ENCODE measurements at places on chromosomes 1 and 21.

DNA sequence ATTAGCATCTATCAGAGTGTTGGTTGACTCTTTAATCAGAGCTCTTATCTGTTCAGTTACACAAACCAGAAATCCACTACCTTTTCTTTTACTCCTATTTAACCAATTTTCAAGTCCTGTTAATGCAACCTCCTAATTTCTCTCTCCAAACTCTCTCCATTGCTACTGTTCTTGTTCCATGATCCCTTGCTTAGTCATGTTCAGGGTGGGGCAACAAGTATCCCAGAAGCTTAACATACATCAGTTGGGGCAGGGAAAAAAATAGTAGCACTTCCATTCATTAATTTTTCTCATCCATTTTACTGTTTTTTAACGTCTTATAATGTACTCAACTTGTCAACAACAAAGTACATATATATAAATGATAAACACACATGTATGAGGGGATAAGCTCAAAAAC is 111.2 kb upstream of the LBR start:
- no peak for DNase-seq

- no peak for DNase-seq
These were observed 3.7 kb upstream of the SF3B4 start for GRCh38 chr1:149931212-149931790.

- DNase-seq = no peak
These were observed 144.0 kb downstream of the CNIH3 start for GRCh38 chr1:224760163-224760562.

GRCh38 chr21:46544824-46545223 is 60.1 kb downstream of the S100B start:
- DNase-seq = no peak

DNA sequence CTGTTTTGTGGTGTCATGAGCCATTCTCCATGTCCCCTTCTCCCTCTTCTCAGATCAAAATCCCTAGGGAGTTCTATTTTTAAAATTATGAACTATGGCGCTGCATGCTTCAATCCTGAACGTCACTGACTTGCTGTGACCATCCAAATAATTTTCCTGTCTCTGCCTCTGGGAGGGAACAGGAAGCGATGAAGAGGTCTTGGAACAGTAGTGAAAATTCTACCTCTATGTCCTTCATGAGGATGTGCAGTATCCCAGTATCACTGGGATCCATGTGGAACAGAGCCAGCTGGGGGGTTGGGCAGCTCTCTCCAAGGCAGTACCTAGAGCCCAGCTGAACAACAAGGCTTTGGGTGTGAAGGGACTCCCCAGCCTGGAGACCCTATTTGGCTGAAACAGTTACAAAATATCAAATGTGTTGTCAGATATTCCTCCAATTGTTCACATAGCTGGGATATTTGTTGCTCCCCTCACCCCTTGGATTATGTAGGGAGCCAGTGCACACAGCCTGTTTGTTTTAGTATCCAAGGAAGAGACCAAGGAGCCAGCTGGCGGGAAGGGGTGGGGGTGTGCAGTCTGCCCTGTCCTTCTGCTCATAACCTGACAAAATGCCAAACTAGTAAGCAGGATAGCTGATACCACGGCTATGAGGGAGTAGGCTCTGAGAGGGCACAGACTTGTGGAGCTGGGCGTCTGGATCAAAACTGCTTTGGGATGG is 7.6 kb downstream of the DCLRE1B start:
- DNase-seq = no peak

GRCh38 chr1:173212952-173213491 is 5.9 kb upstream of the TNFSF4 start:
- DNase-seq = no peak

DNA sequence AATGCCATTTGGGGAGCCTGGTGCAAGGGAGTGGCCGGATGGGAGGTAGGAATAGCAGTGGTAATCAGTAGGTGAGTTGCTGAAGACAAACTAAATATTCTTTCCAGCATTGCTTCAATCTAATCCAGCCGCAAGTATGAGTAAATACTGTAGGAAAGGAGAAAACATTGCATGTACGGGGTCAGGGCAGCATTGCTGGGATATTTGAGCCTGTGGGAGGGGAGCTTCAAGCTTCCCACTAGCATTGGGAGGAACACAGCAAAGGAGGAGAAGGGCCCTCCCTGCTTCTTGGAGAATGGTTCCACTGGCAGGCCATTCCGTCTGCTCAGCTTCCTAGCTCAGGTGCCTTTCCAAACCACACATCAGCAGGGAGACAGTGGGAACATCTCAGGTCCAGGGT is 15.2 kb downstream of the CAPN2 start:
- no peak for DNase-seq

DNA sequence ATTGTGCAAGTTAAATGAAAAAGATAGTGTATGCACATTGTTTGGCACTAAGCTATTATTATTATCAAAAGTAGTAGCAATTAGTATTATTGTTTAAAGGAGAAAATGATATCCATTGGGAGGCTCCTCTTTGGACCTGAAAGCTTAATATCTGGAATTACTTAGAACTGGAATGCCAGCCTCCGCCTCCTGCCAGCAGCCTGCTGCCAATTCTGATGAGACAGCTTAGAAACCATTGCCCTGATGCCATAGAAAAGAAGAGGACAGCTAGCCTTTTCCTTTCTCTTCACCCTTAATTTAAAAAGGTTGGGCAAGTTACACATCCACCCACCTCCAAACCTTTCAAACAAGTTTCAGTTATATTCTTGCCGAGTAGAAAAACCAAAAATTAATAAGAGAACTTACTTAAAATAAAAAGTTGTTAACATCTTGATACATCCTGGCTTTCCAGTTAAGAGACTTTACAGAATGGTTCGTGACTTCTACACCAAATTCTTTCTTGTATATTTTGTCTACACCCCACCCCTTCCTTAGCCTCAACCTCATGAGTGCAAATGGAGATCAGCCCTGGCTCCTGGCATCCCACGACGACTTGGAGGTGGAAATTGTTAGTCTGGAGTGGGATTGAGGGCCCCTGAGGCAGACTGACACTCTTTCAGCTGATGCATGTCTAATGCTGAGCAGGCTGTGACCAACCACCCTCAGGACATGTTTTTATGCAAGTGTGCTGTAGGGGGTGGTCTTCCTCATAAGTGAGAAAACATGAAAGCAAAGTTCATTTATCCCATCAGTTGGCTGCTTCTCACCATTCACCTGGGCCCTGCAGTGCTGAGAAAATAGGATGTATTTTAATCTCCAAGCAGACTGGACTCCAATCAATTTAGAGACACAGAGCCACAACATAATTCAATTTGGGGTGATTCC is 120.6 kb downstream of the KCNJ15 start:
- no peak for DNase-seq

GRCh38 chr21:28590676-28591075 is 402.0 kb downstream of the LTN1 start:
- DNase-seq = no peak

- DNase-seq = no peak
These were observed 1.0 kb downstream of the DNAJB4 start for GRCh38 chr1:78005755-78006154.

GRCh38 chr1:19009126-19009881 is 52.8 kb upstream of the IFFO2 start:
- no peak for DNase-seq

DNA sequence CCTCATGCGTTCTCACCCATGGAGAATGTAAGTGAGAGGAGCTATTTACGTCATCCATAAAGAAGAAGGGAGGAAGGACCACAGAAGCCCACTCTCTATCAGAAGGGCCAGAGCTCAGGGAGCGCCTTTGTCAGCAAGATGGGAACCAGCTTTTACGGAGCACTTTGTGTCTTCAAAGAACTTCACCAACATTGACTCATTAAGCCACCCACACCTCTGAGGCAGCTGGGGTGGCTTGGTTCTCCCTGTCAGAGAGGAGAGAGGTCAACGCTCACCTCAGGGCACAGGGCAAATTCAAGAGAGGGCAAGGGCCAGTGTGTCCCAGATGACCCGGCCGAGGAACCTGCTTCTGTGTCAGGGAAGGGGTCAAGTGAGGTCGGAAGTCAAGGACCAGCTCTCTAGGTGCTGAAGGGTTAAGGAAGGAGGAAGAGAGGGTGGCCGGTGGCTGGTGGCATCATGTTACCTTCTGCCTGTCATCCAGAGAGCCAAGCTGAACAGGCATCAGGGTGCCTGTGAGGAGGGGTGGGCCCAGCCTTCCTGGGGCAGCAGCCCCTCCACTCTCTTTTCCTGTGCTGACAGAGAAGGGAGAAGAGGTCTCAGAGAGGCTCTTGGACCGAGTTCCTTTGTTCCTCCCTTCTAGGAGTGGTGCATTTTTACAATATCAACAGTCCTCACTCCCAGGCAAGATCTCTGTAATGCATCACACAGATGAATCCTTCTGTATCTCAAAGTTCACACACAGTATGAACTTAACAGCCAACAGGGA is 109.0 kb downstream of the ETS2 start:
- no peak for DNase-seq

GRCh38 chr1:65258106-65258505 is 51.2 kb upstream of the DNAJC6 start:
- DNase-seq = no peak

- peak; percentile 59 for DNase-seq
These were observed at the start of gene PDE9A for GRCh38 chr21:42653231-42654061. Gene PDE9A, plus strand, starts transcription at chr21:42653621. Its CDS starts 194 bp downstream, at chr21:42653815.

GRCh38 chr1:228899421-228899956 is 164.2 kb downstream of the RHOU start:
- no peak for DNase-seq

DNA sequence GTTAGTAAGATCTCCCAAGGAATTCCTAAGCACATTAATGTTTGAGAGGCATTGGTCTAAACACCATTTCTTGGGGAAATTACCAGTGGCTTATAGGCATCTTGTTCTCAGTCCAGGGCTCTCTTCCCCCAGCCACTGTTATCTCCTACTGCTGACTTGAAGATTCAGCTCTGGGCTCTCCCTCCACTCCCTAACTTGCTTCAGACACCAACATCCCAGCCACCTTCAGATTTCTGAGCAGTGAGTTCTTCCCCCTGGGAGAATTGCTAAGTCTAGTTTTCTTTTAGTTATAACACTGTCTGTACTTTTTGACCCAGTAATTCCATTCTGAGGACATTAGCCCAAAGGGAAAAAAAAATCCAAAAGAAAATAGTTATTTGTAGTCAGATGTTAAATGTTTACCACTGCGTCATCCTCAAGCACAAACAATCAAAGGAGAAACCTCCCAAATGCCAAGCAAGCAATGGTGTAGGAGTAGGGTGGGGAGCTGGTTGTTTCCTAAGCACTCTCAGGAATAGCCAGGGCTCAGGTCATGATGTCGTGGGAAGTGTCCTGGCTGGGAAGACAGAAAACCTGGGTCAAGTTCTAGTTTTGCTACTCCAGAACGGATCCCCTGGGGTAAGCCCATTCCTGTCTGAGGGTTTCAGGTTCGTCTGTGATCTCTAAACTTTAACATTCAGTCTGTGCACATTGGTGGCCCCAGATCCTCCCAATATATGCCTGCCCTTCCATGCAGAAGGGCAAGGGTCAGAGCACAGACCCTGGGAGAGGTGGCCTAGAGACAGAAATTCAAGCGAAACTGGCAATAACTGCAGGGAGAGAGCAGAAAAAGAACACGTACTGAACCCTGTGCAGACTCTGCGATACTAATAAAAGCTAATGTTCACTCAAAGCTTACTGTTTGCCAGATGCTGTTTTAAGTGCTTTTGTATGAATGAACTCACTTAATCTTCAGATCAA is 191.1 kb upstream of the FGGY start:
- no peak for DNase-seq

DNA sequence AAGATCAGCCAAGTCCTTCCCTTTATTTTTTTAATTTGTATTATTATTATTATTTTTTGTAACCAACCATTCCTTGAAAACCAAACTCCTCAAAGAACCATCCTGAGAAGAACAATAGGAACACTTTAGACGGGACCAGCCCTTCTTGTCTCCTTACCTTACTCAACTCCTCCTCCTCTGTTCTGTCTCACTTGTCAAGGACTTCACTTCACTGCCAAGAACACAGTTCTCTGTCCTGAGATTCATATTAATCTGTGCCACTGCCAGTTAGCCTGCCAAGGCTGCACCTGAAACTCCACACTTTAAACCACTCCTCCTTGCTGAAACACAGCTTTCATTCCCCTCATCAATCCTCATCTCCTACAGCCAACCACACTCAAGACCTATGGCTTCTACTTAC is 73.8 kb upstream of the ATP1A1 start:
- no peak for DNase-seq

DNA sequence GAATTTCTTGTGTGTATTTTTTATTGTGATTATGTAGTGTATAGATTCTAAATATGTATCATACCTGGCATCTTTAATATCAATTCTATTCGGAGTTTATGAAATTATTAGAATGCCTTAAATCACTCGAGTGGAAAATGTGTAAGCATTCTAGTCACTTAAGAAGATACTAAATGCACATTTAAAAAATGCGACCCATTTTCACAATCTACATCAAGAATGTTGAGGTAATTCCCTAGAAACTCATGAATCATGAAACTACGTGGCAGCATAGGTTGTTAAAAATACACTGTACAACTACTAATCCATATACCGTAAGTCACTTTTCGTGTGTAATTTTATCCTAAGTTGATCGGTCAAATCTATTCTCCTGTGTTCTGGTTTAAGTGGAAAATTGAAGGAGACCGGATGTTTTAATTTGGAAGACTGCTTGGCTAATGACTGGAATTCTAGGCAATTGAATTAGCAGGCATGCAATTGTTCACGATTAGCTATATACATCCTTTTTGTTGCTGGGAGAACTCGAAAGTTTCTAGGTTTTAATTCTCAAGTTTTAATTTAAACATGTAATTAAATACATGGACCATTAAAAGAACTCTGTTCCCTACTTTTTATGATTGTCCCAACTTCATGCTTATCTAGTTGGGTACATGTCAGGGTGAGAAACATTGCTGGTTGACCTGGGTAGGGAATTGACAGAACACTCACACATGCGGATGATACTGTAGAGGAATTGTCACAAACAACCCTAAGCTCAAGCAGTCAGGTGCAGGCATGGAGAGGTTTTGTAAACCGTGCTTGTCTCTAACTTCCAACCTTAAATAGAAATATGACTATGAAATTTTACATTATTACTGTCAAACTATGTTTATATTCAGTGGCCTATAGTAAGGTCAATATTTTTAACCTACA is 6.6 kb downstream of the ZBTB18 start:
- no peak for DNase-seq

DNA sequence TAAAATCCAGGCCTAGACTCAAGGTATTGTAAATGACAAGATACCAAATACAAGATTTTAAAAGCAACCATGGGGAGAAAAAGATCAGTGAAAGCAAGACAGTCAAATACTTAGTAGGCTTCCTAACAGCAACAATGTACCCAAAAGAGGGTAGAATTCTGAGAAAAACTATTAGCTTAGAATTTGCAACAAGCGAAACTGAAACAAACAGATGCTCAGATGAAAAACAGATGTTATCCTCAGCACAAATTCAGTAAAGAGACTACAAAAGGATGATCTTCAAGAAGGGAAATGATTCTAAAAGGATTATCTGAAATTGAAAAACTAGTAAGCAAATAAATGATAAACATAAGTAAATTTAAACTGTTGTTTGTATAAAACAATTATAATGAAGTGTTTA is 40.0 kb downstream of the PDC start:
- DNase-seq = no peak

Data from DND-41 (cell line).